SW 1271 (cell line): ENCODE measurements at places on chromosomes 6 and 20.

- DNase-seq, result no peak
These were observed 9.2 kb upstream of the RPS21 start for GRCh38 chr20:62377615-62378178.

- no peak for DNase-seq
These were observed at the start of gene L3MBTL1 for GRCh38 chr20:43507150-43508080. L3MBTL1 (plus strand) TSS chr20:43507697; CDS start chr20:43513504, 5,807 bp downstream.

DNA sequence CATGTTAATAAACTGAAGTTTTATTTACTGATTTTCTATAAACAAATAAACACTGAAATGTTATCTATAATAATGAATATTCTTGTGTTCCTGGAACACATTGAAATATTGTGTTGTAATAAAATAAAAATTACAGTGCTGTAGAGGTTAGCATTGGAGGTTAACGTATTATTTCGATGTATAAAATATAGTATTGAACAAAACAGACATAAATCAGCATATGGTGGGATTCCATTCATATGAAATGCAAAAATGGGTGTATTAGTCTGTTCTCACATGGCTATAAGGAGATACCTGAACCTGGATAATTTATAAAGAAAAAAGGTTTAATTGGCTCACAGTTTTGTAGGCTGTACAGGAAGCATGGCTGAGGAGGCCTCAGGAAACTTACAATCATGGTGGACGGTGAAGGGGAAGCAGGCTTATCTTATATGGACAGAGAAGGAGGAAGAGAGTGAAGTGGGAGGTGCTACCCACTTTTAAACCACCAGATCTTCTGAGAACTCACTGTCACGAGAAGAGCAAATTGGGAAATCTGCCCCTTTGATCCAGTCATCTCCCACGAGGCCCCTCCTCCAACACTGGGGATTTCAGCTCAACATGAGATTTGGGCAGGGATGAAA lies 24.6 kb upstream of the BMP6 start:
- DNase-seq, result no peak

DNA sequence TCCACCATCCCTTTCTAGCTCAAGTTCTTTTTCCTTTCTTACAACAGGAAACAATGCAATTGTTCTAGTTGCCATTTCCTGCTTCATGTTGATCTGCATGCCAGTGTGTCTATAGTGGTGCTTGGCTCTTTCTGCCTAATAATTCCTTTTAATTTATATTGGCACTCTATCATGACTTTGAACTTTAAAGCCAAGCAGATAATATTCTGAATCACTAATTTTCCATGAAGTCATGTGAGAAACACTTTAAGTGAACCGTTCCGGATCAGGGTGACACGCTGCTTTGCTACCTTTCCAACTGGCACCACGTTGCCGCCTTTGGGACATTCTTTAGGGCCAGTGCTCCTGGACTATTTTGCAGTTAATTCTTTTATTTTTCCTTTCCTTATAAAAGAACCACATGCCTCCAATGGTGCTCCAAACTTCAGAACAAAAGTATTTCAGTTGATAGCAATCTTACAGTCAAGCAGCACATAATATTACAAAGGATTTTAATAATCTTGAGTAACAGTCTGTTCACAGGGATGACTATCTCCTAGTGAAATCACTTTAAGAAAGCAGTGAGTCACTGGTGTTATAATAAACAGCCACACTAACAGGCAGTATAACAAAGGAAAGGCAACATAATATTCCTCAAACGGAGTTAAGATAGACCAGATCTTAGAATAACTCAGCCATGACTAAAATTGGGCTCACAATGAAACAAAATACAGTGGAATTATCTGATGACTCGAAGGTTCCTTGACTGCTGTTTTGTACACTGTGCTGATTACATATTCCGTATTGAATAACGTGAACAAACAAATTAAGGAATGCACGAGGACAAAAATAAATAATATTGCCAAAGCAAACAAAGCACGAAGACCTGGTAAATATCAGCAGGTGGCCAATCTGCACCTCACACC lies 19.0 kb upstream of the BLOC1S5 start:
- DNase-seq, result peak; percentile 88

GRCh38 chr6:22145823-22146677 lies 150.8 kb downstream of the PRL start:
- DNase-seq, result peak; percentile 6

GRCh38 chr6:12621754-12622153 lies 94.8 kb upstream of the PHACTR1 start:
- no peak for DNase-seq

- DNase-seq, result no peak
These were observed 17.9 kb upstream of the PNPLA1 start for GRCh38 chr6:36252005-36252404.

GRCh38 chr20:31637660-31638059 lies at the start of gene COX4I2:
COX4I2 (plus strand) TSS chr20:31637912; CDS start chr20:31639018, 1,106 bp downstream.
- DNase-seq, result no peak

DNA sequence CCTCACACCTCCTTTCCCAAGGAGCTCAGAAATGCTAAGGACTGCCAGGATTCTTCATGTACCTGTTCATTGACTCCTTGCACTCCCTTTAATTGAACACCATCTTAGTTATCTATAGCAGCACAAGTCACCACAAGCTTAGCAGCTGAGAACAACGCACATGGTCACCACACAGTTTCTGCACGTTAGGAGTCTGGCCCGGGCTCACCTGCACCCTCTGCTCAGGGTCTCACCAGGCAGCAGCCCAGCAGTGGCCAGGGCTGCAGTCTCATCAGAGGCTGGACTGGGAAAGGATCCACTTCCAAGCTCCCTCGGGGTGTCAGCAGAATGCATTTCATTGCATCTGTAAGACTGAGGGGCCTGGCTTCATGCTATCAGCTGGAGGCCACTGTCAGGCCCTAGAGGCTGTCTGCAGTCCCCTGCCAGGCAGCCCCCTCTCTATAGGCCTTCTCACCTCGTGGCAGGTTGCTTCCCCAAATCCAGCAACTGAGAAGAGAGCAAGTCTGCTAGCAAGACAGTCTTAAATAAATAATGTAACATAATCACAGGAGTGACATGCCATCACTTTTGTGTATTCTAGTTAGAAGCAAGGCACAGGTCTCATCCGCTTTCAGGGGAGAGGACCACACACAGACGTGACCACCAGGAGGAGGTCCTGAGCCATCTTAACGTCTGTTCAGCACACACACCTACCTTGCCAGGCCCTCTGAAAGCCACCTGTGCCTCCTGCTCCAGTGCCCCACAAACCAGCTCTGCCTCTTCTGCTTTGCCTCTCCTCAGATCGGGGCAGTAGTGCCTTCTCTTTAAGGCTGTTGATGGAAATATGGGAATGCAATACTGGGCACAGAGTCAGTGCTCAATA lies 165.2 kb upstream of the CST7 start:
- DNase-seq, result no peak

DNA sequence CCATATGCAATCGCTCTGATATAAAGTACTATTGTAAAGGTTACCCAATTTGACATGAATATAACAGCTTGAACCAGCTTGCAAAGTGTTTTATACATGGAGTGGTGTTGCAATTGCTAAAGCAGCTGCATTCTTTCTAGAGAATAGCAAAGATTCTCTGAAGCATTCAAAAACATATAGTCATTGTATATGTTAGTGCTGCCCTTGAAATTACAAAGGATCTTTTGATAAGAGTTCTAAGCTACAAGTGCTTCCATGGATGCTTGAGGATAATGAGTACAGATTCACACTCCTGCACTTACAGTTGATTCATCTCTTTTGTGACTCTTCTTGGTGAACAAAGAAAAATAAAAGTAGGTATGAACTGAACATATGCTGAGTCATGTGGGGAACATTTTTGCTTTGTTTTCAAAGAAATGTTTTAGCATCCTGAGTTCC lies 175.7 kb downstream of the ALDH8A1 start:
- DNase-seq, result no peak

DNA sequence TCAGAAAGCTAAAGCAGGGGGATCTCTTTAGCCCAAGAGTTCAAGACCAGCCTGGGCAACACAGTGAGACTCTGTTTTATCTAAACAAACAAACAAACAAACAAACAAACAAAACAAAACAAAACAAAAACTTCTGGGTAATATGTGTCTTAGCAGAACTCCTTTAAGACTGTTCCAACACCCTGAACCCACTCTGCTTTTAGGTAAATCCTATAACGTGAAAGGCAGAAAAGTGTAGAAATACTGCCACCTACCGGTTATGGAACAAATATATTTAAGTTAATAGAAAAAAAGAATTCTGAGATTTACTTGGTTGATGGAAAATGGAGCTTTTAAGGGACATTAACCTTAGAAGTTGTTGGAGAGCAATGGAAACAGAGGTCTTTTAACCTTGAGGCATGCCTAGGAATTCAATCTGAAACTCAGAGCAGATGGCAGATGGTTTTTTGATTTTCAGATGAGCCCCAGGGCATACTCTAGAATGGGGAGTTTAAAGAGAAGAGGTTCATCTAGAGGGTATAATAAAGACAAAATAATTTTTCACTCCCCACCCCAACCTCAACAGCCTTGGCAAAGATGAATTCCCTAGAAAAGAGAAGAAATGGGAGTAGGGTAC lies 38.5 kb downstream of the SOD2 start:
- DNase-seq, result no peak

DNA sequence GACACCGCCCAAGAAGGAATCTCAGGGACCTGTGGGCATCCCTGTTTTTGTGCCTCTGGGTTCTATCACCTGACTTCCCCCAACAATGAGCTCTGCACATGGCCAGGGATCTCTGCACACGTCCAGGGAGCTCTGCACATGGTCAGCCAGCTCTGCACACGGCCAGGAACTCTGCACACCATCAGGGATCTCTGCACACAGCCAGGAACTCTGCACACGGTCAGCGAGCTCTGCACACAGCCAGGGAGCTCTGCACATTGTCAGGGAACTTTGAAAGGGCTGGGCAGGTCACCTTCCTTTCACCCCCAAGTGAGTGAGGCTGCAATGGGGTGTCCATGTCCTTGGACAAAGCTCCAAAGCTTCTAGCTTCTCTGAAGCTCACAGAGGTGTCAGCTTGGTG lies 5.2 kb upstream of the SLCO4A1 start:
- DNase-seq, result no peak

DNA sequence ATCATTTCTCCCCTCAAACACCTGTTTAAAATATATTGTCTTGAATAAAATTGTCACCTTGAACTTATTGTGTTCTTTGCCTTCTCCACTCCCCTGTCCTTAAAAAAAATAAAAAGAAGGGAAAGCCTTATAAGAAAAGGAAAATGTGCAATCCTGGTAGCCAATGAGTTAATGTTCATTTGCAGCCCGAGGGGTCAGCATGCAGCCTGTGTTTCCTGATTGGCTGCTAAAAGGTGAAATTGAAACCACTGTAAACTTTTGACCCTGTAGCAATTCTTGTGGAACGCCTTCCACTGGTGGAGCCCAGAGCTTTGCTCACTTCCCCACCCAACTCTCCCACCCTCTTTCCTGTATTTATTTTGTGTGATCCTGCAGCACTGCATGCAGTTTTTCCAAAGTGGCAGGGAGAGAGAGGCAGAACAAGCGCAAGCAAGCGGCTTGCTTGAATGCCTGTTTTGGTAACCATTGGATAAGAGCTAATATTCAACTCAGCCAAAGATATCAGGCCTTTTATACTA lies 74.9 kb downstream of the NCOA3 start:
- peak; percentile 87 for DNase-seq

GRCh38 chr6:53734473-53735299 lies 60.1 kb upstream of the LRRC1 start:
- peak; percentile 71 for DNase-seq

DNA sequence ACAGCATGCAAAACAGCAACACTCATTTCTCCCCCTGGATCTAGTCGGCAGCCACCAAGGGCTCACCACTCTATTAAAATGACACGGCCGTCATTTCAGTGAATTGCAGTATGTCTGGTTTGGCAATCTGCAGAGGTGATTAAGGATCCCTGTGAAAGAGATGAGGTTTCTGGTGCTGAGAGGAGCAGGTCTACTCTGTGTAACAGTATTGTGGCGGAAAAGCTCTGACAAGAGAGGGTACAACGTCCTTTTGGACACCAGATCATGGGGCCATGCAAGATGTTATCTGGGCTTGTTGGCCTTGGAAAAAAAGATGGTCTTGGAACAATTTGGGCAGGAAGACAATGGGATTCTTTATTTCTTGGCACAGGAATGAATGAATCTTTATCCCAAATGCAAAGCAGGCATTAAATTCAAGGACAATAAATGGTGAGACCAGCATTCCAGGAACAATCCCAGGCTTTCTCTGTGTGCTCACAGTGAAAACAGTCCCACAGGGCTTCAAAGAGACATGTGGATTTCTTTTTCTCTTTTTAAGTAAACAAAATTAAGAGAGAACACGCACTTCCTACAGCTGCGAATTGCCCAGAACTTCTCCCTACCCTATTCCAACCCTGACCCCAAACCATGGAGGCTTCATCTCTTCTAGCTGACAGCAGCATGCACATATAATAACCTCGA lies 33.7 kb upstream of the ADGRF1 start:
- no peak for DNase-seq

- DNase-seq, result no peak
These were observed 80.2 kb downstream of the FAM50B start for GRCh38 chr6:3929281-3929798.

GRCh38 chr20:32070690-32071213 lies 18.7 kb downstream of the HCK start:
- no peak for DNase-seq

DNA sequence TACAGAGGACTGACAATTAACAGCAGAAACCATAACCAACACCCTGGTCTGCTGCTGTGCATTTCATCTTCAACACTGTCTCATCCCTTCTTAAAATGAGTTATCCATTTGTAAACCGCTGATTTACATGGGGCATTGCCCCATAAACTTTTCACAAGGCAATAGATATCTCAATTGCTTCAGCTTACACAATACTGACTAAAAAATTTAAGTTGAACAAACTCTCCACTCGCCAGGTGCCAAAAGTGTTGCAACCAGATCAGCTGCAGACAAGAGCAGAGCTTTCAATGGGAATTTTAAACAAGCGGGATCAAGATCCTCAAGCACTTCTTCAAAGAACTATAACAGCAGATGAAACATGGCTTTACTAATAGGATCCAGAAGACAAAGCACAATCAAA lies 183.0 kb downstream of the TASP1 start:
- DNase-seq, result no peak

DNA sequence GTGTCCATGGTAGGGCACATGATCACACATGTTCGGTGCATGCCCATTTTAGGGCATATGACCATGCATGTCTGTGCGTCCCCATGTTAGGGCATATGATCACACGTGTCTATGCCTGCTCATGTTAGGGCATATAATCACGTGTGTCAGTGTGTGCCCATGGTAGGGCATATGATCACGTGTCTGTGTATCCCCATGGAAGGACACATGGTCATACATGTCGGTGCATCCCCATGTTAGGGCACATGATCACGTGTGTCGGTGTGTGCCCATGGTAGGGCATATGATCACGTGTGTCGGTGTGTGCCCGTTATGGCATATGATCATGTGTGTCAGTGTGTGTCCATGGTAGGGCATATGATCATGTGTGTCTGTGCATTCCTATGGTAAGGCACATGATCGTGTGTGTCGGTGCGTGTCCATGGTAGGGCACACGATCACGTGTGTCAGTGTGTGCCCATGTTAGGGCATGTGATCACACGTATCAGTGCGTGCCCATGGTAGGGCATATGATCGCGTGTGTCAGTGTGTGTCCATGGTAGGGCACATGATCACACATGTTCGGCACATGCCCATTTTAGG lies 30.6 kb downstream of the YTHDF1 start:
- DNase-seq, result no peak

- no peak for DNase-seq
These were observed at the start of gene TOX2 for GRCh38 chr20:43914311-43915210. TOX2 (plus strand) TSS chr20:43914852; CDS start chr20:43914892, 40 bp downstream.

- no peak for DNase-seq
These were observed 98.9 kb downstream of the RNGTT start for GRCh38 chr6:88864359-88865054.

GRCh38 chr20:53934421-53935343 lies 135.7 kb downstream of the BCAS1 start:
- no peak for DNase-seq
